ENCODE measurements at places on chromosomes 2 and 18.

DNA sequence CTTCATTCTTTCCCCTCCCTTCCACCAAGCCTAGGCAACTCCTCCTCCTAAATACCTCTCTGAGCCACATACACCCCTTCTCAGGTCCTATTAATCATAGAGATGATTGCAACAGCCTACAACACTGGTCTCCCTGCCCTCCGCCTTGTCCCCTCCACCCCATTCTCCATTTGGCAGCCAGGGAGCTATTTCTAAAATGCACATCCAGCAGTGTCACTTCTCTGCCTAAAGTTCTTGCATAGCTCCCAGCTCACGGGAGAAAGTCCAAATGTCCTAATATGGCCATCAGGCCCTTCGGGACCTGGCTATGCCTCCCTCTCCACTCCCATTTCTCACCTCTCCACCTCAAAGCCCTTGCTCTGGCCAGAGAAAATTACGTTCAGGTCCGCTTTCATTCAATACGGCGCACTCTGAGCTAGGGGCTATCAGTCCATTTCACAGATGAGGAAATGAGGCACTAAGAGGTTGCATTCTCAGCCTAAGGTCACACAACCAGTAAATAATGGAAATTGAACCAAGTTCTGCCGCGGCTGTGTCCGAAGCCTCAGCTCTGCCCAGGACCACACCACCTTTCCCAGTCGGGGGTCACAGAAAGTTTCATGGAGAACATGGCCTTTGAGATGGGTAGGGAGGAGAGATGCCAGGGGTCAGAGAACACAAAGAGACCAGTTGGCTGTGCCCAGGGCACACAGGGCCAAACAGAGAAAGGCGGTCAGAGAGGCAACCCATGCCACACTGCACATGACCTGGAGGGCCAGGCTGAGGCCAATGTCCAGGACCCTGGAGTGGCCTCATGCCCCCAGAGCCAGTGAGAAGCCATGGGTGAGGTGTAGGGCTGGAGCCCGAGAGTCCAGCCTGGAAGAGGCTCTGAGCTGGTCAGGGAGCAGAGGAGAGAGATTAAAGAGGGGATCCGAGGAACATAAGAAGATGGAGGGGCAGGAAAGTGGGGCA is 72.8 kb downstream of the TNS1 start:
- DNase-seq: no peak

DNA sequence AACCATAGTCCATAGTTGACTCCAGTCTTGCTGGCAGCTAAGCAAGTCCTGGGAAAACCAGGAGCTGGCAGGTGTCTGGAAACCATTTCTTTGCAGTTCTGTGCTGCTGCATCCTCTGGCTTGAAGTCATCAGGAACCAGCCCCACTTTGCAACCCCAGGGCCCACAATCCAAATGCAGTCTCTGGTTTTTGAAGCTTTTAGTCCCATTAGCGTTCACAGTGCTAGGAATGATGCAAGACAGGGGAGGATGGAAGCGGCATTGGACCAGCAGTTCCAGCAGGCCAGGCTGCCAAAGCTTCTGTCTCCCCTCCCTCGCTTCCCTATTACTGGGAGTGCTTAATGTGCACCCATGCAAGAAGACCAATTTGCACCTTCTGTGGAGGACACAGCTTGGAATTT is 106.4 kb downstream of the ZBTB7C start:
- DNase-seq: no peak

DNA sequence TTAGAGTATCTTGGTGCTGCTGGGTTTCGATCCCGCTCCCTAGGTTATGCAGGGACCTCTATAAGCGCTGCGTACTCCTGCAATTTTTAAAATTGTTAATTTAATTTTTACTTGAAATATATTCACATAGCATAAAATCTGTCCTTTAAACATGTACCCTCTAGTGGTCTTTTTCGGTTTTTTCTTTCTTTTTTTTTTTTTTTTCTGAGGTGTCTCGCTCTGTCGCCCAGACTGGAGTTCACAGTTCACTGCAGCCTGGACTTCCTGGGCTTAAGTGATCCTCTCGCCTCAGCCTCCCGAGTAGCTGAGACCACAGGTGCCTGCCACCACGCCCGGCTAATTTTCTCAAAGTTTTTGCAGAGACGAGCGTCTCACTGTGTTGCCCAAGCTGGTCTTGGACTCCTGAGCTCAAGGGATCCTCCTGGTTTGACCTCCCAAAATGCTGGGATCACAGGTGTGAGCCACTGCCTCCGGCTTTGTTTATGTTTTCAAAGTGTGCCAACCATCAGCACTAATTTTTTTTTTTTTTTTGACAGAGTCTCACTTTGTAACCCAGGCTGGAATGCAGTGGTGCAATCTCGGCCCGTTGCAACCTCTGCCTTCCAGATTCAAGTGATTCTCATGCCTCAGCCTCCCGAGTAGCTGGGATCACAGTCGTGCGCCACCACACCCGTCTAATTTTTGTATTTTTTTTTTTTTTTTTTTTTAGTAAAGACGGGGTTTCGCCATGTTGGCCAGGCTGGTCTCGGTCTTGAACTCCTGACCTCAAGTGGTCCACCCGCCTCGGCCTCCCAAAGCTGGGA is 585 bp upstream of the MOB1A start:
- no peak for DNase-seq

GRCh38 chr18:6001867-6002266 is 106.5 kb upstream of the TMEM200C start:
- DNase-seq: no peak

GRCh38 chr2:10222-10875 is 36.0 kb downstream of the FAM110C start:
- DNase-seq: no peak

DNA sequence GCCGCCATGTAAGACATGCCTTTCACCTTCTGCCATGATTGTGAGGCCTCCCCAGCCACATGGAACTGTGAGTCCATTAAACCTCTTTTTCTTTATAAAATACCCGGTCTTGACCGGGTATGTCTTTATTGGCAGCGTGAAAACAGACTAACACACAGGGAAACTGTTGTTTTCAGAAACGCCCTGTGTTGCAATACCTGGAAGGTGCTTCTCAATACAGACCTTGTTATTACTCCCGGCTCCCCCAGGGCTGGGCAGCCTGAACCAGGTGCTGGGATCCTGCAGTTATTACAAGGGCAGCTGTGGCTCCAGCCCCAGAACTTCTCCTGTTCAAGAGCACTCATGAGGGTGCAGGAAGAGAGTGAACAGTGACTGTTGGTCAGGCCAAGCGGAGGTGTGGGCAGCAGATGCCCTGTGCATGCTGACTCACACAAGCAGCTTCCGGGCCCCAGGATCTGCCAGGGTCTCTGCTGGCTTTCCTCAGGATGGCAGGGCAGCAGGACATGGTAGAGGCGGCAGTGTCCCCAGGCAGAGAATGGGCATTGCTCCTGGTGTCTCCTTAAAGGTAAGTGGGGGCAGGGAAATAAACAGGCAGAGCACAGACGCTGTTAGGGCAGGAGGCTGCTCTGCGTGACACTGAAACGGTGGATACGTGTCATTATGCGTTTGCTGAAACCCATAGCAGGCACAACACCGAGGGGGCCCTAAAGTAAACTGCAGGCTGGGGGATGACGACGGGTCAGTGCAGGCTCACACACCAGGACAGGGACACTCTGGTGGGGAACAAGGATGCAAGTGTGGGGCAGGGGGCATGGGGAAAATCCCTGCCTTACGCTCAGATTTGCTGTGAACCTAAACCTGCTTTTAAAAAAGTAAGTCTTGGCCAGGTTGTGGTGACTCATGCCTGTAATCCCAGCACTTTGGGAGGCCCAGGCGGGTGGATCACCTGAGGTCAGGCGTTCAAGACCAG is 89.1 kb downstream of the NDUFA10 start:
- no peak for DNase-seq

DNA sequence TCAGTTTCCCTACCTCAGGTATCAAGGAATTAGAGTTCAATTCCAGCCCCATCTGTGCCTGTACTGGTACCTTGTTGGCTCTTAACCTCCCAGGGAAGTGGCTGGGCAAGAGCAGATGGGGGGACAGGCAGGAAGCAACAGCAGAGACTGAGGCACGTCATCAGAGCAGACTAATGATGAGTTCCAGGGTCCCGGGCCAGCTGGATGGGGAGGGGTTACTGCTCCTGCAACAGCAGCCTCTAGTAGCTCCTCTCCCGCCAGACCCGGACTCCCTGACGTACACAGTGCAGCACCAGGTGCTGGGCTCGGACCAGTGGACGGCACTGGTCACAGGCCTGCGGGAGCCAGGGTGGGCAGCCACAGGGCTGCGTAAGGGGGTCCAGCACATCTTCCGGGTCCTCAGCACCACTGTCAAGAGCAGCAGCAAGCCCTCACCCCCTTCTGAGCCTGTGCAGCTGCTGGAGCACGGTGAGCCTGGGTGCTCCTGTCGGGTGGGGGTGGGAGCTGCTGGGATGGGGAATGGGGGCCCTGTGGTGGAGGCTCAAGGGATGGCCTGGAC is 26.0 kb upstream of the GMPPA start:
- DNase-seq: no peak

DNA sequence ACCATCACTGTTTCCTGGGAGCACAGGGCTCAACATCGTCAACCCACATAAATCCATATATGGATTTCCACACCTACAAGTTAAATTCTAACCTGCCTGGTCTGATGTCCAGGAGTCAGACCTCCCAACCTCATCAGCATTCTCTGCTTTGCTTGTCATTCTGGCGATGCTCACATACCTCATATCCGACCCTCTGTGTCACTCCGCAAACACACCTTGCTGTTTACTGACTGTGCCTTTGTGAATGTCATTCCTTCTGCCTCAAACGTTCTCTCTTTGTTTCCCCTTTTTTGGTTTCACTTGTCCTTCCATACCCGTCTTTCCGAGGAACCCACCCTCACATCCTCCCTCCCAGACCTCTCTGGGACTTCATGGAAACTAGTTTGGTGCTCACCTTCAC is 187.1 kb downstream of the ACTR3 start:
- DNase-seq: no peak

GRCh38 chr2:136131484-136131960 is 13.6 kb upstream of the CXCR4 start:
- DNase-seq: no peak

- DNase-seq: no peak
Observed at GRCh38 chr2:112582314-112582746, 2.1 kb upstream of the CHCHD5 start.

- DNase-seq: no peak
Observed at GRCh38 chr2:72439892-72440291, 292.2 kb upstream of the CYP26B1 start.

- no peak for DNase-seq
Observed at GRCh38 chr2:178700922-178701342, 106.3 kb downstream of the TTN start.

DNA sequence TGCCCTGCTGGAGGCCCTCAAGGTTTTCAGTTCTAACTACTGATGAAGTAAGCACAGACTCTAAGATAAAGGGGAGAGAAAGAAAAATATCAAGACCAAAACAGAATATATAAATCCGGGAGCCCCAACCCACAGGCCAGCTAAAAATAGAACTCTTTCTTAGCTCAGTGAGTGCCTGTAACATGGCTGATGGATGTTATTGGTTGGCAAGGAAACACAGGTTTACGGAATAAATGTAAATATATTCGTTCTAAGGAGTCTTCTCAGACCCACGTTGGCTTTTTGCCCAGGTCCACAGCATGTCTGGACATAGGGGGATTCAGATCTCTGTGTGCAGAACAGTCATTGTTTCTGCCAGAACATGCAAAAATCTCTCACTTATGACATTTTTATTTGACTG is 139.0 kb upstream of the SERPINE2 start:
- no peak for DNase-seq

DNA sequence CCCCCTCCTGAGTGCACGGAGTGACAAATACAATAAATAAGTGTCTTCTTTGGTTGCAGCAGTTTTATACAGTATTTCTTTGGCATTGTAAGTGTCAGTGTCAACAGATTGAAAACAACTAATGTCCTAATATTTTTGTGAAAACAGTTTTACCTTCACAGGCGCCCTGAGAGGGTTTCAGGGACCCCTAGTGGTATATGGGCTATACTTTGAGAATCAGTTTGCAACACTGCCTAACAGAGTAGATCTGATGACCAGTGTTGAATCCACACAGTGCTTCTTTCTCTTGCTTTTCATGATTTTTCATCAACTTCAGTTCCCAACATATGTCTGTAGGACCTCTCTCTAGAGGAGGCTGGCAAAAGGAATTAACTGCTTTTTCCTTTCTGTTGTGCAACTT is 162.2 kb downstream of the PRPF40A start:
- DNase-seq: no peak

- no peak for DNase-seq
Observed at GRCh38 chr2:240974771-240975572, 23.4 kb upstream of the SNED1 start.

GRCh38 chr2:16194096-16194390 is 253.7 kb downstream of the MYCN start:
- no peak for DNase-seq

GRCh38 chr2:101627285-101628029 is 70.0 kb upstream of the MAP4K4 start:
- DNase-seq: no peak
